ENCODE measurements at places on chromosomes 2 and 18.

GRCh38 chr2:207796585-207797350 is 27.1 kb upstream of the FZD5 start:
- no peak for DNase-seq

DNA sequence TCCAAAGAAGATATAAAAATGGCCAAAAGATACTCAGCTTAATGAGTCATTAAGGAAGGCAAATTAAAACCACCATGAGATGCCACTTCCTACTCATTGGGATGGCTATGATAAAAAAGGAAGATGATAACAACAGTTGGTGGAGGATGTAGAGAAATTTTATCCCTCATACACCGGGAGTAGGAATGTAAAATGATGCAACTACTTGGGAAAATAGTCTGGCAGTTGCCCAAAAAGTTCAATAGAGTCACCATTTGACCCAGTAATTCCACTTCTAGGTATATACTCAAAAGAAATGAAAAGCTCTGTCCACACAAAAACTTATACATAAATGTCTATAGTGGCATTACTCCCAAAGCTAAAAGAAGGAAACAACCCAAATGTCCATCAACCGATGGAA is 10.1 kb upstream of the SULT1C2 start:
- DNase-seq = no peak

GRCh38 chr2:239666053-239666854 is 265.4 kb upstream of the HDAC4 start:
- no peak for DNase-seq

DNA sequence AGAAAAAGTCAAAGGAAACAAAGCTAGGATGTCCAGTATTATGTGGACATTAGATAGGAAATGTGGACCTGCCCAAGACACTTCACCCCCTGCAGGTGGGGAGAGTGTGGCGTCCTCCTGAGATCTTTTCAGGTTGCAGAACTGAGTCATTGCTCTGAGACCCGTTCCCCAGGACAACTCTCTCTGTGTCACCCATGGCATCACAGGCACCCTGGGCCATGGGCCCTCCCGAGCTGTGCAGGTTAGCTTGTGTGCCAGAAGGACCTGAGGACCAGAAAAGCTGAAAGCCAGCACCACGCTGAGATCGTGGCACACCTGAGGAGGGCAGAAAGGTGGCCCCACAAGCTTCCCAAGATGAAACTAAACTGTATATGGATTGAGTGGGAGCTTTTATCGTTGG is 229.5 kb downstream of the AGAP1 start:
- no peak for DNase-seq

- no peak for DNase-seq
These were observed 334.3 kb downstream of the FIGN start for GRCh38 chr2:163401481-163401880.
